Uterine smooth muscle cell (primary cell): ENCODE measurements at places on chromosomes 4 and X. TPM values are rescaled to one million over a fixed set of nuclear protein-coding genes. Genes with fewer than 3 reads are reported as not detected.

Gene ARX
- not detected in 2 replicates for total RNA-seq

Gene TSPAN6
- 22.0 and 39.2 TPM in 2 replicates for total RNA-seq

Gene GAGE13
- total RNA-seq: not detected in 2 replicates

Gene PWWP3B
- total RNA-seq: 13.3 and 35.0 TPM in 2 replicates

Gene GLUD2
- total RNA-seq: 1.2 and 2.0 TPM in 2 replicates

Gene CPZ
- total RNA-seq: 0.66 and 8.6 TPM in 2 replicates

Gene YIPF6
- total RNA-seq: 24.5 and 41.4 TPM in 2 replicates

Gene L1CAM
- 2.7 and 5.5 TPM in 2 replicates for total RNA-seq

Gene PF4V1
- total RNA-seq: 0.33 and 0.87 TPM in 2 replicates

Gene SPANXC
- not detected in 2 replicates for total RNA-seq

Gene GPR50
- not detected in 2 replicates for total RNA-seq

Gene AFAP1
- 20.1 and 48.7 TPM in 2 replicates for total RNA-seq

Gene BST1
- total RNA-seq: 2.7 and 3.1 TPM in 2 replicates

Gene RXFP1
- total RNA-seq: 8.5 and 10.4 TPM in 2 replicates

Gene AFP
- total RNA-seq: 1.2 and 1.7 TPM in 2 replicates

Gene VSIG1
- under 0.01 TPM in 1 of 2 replicates, not detected in the other for total RNA-seq

Gene RAB40A
- total RNA-seq: under 0.01 and 0.25 TPM in 2 replicates

Gene SSX7
- not detected in 2 replicates for total RNA-seq

Gene NRK
- 0.37 and 1.3 TPM in 2 replicates for total RNA-seq

Gene XG
- total RNA-seq: 3.3 and 4.9 TPM in 2 replicates

Gene NSUN7
- total RNA-seq: 0.22 and 1.1 TPM in 2 replicates

Gene TACR3
- total RNA-seq: under 0.01 and 0.22 TPM in 2 replicates
